ENCODE measurements at places on chromosomes 6 and 20.

- DNase-seq = peak; percentile 75
These were observed 20.7 kb downstream of the DYNLRB1 start for GRCh38 chr20:34536798-34537394.

DNA sequence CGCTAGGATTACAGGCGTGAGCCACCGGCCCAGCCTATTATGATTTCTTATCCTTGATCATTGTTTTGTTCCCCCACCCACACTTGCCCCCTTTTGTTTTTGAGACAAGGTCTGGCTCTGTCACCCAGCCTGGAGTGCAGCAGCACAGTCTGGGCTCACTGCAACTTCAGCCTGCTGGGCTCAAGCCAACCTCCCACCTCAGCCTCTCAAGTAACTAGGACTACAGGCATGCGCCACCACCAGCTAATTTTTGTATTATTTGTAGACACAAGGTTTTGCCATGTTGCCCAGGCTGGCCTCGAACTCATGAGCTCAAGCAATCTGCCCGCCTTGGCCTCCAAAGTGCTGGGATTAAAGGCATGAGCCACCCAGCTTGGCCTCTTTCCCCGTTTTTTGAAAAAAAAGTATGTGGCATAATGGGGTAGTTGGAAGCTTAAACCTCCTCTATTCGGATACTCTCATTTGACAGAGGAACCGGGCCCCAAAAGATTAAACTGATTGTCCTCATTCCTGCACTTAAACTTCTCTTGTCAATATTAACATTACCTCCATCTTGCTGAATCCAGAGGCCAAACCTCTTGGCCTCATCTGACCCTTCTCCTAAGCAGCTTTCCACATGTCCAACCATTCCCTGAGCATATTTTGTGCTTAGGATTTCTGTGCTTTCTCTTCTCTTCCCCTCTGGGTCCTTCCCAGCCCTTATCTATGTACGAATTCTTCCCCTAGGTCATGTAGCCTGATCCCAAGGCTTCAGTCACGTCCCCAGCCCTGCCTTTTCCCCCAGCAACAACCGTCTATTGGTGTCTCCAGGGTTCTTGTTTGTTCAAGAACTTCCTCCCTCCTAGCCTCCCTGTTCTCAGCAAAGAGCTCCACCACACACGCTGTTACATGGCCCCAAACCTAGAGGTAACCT lies 6.1 kb upstream of the EZR start:
- no peak for DNase-seq

DNA sequence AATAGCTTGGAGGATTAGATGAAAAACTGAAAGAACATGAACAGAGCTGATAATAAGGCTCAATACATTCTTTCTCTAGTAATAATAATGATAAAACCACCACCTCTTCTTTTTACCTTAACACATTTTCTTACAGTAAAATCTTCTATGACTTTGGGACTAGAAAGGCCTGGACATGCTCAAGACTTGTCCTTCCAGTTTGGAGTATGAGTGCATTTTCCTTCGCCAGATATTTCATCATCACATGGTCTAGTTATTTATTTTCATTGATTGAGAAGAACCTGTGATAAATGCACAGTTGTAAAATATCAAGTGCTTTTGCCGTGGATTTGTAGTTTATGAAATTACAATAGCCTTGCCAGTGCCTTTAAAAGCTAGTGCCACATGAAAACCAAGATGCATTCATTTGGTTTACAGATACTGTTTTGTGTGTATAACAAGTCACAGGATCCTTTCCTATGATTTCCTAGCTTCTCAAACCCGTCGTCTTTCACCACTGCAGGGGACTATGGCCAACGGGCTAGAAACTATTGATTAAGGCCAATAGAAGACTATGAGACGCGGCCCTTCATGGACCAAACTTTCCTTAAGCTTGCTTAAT lies 200.2 kb upstream of the ZNF217 start:
- no peak for DNase-seq

DNA sequence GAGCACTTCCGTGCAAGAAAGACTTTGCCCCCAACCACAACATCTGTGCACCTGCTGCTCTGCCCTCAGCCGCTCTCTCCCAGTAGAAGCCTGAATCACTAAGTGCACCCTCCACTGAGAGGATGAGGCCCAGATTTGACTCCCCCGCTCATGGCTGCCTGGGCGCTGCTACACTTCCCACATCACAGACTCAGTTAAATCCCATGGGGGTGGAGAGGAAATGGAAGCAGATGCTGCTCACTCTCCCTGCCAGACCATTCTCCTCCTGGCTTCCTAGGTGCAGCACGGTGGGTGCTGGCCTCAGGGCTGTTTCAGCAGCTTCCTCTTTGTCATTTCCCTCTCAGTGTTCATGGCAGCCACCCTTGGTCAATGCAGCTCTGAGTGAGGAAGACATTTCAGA lies 4.8 kb downstream of the CST5 start:
- peak; percentile 57 for DNase-seq

- no peak for DNase-seq
These were observed 7.2 kb upstream of the FAM50B start for GRCh38 chr6:3841711-3842565.

- DNase-seq = no peak
These were observed 746.6 kb downstream of the COL12A1 start for GRCh38 chr6:74459260-74459659.

- no peak for DNase-seq
These were observed 26.3 kb downstream of the SLC2A4RG start for GRCh38 chr20:63765902-63766301.

GRCh38 chr20:753136-753535 lies 15.2 kb downstream of the SLC52A3 start:
- no peak for DNase-seq

DNA sequence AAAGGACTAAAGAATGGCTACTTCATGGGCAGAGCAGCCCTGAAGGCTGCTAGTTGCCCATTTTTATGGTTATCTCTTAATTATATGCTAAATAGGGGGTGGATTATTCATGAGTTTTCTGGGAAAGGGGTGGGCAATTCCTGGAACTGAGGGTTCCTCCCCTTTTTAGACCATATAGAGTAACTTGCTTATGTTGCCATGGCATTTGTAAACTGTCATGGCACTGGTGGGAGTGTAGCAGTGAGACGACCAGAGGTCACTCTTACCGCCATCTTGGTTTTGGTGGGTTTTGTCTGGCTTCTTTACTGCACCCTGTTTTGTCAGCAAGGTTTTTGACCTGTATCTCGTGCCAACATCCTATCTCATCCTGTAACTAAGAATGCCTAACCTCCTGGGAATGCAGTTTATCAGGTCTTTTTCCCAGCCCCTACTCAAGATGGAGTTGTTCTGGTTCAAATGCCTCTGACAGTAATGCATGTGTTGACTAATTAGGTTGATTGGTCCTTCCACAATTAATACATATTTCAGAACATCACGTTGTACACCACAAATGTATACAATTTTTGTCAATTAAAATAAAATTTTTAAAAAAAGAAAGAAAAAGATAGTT lies 139.5 kb downstream of the PDE7B start:
- no peak for DNase-seq

DNA sequence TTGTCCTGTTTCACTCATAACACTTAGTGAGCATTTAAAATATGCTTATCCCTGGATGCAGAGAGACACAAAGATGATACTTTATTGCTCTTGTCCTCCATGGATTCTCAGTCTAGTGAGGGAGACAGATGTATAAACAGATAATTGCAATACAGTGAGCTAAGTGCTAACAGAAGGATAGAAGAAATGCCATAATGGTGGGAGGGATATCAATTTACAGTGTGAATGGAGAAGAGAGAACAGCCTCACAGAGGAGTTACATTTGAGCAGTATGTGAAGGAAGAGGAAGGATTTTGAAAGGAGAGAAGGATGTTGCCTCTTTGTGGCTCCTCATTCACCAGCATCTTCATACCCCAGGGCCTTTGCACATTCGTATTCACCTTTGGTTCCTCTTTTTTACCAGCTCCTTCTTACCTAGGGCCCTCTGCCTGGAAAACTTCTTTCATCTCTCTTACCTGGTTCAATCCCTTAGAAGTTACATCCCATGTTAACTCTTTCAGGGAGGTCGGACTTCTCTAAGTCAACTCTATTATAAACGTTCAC lies 341.7 kb downstream of the PRL start:
- no peak for DNase-seq

- peak; percentile 98 for DNase-seq
These were observed 171.1 kb downstream of the PREX1 start for GRCh38 chr20:48656661-48657211.

GRCh38 chr20:21391185-21391971 lies 5.9 kb downstream of the NKX2-4 start:
- no peak for DNase-seq

GRCh38 chr6:163249651-163250101 lies 164.8 kb upstream of the QKI start:
- DNase-seq = peak; percentile 54

DNA sequence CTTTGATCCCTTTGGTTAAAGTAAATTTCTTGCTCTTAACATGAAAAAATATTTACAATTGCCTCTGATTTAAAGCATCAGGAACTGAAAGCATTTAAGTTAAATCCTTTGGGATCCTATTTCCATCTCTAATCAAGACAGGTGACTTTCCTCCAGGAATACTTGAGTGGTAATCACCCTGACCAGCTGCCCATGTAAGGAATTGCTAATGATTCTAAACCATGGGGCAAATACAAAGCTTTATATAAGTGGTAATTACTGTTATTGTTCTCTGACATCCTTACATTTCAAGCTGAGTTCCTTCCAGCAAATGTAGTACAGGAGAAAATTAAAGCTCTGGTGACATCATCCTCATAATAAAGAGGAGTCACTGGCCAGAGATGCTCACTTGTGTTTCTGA lies 100.6 kb downstream of the CRYBG1 start:
- no peak for DNase-seq

DNA sequence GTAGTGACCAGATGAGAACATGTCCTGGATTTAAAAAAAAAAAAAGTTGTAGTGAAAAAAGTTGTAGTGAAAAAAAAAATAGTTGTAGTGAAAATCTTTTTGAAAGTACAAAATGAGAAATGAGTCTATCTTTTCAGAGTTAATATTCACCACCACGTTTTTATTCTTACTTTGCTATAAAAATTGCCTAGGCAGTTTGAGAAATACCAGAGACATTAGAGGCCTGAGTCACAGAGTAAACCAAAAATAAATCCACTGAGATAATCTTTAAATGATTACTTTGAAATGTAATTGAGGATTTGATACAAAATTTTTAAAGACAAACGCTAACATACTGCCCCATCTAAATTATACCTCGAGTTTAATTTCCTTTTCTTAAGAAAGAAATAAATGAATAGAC lies 101.2 kb upstream of the TIAM2 start:
- no peak for DNase-seq

DNA sequence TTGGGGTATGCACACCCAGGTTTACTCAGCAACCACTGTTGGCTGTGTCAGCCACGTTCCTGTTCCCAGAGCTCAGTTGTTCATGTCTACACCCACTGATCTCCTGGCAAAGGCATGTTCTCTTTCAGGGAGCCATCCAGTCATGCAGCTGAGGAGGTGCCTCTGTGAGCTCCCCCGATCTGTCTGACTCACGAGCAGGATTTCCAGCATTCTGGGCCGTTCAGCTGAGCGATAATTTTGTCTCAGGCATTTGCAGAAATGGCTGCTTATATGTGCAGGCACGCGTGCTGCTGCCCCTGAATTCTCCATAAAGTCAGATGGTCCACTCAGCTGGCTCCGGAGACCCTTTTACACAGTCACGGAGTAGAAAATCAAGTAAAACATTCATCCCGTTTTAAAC lies 78.4 kb upstream of the IYD start:
- peak; percentile 62 for DNase-seq

GRCh38 chr6:107284805-107285204 lies 169.5 kb upstream of the BEND3 start:
- no peak for DNase-seq

- no peak for DNase-seq
These were observed 123.7 kb downstream of the AKAP7 start for GRCh38 chr6:131258816-131259476.

DNA sequence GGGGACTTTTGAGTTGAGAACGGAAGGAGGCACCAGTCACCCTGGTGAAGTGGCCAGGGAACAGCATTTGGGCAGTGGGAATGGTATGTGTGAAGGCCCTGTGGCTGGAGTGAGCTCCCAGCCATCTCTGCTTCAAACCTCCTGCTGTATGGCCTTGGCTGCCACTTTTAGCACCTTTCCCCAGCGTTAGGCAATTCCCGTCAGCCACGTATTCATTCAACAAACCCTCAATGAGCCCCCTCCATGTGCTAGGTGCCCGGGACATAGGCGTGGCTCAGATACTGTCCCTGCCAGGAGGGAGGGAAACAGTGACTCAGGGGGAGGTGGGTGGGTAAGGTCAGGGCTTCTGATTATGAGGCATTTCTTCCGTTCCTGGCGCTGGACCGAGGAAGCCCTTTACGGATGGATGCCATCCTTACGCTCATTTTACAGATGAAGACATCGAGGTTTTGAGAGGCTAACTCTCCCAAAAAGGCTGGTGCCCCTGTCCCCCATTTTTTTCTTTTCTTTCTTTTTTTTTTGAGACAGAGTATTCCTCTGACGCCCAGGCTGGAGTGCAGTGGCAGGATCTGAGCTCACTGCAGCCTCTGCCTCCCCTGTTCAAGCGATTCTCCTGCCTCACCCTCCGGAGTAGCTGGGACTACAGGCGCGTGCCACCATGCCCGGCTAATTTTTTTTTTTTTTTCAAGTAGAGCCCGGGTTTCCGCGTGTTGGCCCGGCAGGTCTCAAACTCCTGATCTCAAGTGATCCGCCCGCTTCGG lies 37.5 kb downstream of the SRC start:
- no peak for DNase-seq

- no peak for DNase-seq
These were observed 117.0 kb downstream of the PCSK2 start for GRCh38 chr20:17343656-17344452.

- peak; percentile 74 for DNase-seq
These were observed 260.7 kb downstream of the ALDH8A1 start for GRCh38 chr6:134689177-134689576.

GRCh38 chr20:2038161-2038560 lies 44.3 kb upstream of the PDYN start:
- DNase-seq = no peak

DNA sequence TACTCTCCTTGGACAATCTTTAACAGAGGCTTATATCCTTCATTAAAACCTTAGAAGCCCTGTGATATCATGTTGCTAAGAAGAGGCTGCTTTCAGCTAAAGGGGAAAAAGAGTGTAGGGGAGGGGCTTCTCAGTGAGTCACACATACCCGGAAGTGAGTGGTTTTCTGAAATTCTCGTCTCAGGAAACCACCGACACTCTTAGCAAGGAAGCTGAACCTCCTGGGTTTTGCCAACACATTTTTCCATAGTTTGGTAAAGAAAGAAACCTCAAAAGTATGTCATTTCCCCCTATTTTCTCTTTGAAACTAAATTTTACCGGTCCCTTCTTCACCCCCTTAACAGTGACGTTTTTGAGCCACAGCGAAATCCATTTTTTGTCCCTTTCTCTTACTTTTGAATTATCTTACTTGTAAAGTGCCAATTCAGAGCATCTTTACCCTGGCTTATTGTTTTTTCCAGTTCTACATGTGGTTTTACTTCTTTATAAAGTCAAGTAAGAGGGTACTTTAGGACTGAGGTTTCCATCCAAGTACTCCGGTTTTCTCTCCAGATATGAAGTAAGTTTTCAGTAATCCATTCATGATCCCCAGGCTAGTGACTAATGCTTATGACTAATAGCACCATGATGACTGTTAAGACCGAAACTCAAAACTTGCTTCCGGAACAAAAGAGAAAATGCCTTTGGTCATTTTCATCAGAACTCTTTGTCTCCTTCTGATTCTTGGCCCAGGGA lies 219.3 kb downstream of the ARHGAP18 start:
- DNase-seq = no peak

GRCh38 chr6:105374010-105374420 lies 28.9 kb downstream of the PREP start:
- DNase-seq = no peak

- DNase-seq = no peak
These were observed 59.3 kb downstream of the UBE3D start for GRCh38 chr6:83006270-83006905.

GRCh38 chr20:62241506-62241905 lies 3.2 kb downstream of the OSBPL2 start:
- no peak for DNase-seq
